ENCODE measurements at places on chromosomes 7 and 10.

- peak; percentile 36 for DNase-seq
Observed at GRCh38 chr7:98869597-98870120, at the start of gene TMEM130. Gene TMEM130, minus strand, starts transcription at chr7:98870014. Its CDS starts 153 bp downstream, at chr7:98869861.

GRCh38 chr7:91397612-91398011, 133.4 kb downstream of the FZD1 start:
- DNase-seq, result no peak

GRCh38 chr7:125195156-125195555, 265.5 kb upstream of the POT1 start:
- DNase-seq, result no peak

DNA sequence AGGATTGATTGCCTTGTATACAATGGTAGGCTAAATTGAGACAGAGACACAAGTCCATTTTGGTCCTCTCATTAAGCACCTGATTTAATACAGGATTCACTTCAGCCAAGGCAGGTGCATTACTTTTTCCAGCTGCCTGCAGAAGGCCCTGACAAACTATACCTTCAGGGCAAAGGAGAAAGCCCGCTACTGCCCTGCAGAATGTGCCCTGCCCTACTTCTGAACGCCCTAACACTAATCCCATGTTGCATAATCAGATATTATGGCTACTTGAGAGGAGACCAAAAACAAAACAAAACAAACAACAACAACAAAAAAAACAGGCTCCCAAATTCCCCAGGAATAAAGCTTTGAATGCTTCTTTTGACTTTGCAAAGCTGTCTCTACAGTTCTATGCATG, 116.9 kb upstream of the ABI1 start:
- no peak for DNase-seq

DNA sequence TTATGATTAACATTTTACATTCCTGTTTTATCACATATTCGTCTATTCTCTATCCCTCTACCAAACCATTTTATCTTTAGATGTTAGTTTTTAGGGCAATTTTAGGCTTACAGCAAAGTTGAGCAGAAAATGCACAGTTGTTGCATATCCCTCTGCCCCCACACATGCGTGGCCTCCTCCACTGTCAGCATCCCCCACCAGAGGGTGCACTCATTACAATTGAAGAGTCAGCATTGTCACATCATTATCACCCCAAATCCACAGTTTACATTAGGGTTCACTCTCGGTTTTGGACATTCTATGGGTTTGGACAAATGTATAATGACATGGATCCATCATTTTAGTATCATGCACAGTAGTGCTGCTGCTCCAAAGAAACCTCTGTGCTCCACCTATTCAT, 86.4 kb downstream of the WDR37 start:
- peak; percentile 11 for DNase-seq

DNA sequence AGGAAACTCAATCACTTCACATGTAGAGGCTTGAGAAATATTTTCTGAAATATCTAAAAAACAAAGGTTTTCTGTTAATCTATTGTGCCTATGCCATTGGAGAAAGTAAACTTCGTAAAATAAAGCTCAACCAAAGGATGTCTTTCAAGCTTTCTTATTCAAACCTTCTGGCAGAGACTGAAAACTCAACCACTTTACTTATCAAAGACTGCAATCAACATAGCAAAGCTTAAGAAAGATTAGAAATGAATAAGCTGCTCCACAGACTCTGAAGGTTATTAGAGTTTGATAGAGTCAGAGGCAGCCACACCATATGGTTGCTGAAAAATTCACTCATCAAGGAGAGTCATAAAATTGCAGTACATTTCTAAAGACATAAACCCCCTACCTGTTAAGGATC, 245.8 kb upstream of the MEOX2 start:
- no peak for DNase-seq

Data from ACHN (cell line).